Progenitor cell of endocrine pancreas (in vitro differentiated cells): ENCODE measurements at places on chromosomes 2 and 18.

DNA sequence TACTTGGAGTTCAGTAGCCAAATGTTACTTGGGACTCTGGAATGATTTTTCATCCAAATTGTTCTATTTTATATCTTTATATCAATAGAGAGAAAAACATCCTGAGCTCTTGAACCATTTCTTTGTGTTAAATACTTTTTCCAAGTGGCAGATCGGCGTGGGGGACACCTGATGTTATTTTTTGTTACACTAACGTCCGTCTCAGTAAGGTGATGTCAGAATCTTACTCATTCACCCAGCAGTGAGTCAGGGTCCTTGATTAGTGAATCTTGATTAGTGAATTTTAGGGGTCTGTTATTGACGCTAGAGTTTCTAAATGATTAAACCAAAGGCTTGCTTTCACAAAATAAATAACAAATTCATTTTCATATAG lies 1.7 kb downstream of the MIB1 start:
- no peak for DNase-seq

DNA sequence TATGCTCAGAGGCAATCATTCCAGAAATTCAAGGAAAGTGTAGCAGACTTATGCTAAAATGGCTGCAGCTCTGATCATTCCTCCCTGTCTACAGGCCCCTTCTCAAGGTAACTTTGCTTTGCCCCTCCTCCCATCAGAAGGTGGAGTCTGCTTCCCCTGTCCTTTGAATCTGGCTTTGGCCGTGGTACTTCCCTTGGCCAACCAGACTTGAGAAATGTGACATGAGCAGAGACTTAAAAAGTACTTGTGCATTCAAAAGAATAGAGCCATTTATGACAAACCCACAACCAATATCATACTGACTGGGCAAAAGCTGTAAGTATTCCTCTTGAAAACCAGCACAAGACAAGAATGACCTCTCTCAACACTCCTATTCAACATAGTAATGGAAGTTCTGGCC lies 59.5 kb upstream of the NCKAP5 start:
- no peak for DNase-seq

- DNase-seq, result no peak
These were observed 33.4 kb upstream of the ATP8B1 start for GRCh38 chr18:57836557-57836956.

GRCh38 chr2:8115966-8116365 lies 565.9 kb upstream of the ID2 start:
- no peak for DNase-seq
